ENCODE measurements at places on chromosomes 5 and 9.

DNA sequence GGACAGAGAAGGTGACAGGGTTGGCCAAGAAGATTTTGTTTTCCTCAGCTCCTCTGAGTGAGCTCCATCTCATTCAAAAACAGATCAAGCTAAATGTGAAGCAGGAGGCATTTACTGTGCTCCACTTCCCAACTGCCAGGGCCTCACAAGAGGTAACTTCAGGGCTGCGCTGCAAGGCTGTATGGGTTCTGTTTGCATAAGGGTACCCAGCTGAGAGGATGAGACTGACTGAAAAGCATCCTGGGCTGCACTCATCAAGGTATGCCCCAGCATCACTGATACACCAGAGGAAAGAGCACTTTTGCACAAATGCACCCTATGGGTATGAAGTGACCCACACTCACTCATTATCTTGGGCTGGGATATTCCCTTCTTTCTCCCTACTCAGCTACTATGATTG lies 316.2 kb upstream of the HAPLN1 start:
- DNase-seq = no peak

DNA sequence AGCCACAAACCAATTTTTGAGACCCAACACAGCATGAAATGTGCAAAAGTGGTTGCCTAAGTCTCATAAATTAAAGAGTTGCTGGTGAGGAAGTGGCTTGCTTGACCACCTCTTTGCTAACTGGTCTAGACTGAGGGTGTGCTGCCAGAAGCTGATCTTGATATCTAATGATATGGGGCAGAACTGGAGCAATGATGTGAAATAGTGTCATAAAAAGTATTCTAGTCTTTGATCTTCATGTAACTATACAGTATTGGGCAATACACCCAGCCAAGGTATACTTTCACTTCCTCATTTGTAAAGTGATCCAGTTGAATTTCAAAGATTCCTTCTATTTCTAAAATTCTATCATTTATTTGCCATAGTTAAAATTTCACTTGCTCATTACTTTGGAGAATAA lies 5.9 kb upstream of the YTHDC2 start:
- DNase-seq = no peak

GRCh38 chr9:123058834-123059233 lies 25.4 kb downstream of the GPR21 start:
- no peak for DNase-seq

- DNase-seq = no peak
These were observed 32.8 kb upstream of the NSMF start for GRCh38 chr9:137491735-137492432.

- DNase-seq = no peak
These were observed 149.8 kb upstream of the FGF10 start for GRCh38 chr5:44538797-44539601.
